ENCODE measurements at places on chromosomes 2 and 18. TPM values are rescaled to one million over a fixed set of nuclear protein-coding genes. Genes with fewer than 3 reads are reported as not detected.

Gene TEX44
- not detected for total RNA-seq

Gene TRIM54
- not detected for total RNA-seq

DNA sequence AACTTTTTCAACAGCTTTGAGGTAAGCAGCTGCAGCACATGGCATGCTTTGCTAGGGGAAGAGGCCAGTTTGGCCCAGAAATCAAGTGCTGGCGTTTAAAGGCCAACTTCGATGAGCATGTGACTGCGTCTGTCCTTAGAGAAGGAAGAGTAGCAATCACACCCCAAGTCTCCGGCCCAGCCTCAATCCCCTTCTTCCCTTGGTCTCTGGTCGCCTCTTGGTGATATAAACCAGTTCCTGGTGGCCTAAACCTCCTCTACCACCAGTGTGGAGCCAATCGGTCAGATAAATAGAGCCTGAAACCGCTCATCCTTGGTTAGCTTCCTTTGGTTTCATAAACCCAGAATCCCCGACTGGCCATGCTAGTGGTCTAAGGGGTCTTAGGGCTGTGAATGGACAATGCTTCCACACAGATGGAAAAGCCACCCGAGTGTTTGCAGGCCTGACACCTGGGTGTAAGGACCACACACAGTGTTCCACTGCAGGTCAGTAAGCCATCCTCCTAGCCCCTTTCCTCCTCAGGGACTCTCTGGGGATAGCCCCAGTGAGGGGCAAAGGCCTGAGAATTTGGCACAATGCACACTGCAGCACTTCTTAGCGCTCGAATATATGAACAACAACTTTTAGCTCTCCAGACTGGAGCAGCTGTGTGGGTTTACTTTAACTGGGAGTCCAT is 23.0 kb upstream of the COX7A2L start:
- no peak for DNase-seq

DNA sequence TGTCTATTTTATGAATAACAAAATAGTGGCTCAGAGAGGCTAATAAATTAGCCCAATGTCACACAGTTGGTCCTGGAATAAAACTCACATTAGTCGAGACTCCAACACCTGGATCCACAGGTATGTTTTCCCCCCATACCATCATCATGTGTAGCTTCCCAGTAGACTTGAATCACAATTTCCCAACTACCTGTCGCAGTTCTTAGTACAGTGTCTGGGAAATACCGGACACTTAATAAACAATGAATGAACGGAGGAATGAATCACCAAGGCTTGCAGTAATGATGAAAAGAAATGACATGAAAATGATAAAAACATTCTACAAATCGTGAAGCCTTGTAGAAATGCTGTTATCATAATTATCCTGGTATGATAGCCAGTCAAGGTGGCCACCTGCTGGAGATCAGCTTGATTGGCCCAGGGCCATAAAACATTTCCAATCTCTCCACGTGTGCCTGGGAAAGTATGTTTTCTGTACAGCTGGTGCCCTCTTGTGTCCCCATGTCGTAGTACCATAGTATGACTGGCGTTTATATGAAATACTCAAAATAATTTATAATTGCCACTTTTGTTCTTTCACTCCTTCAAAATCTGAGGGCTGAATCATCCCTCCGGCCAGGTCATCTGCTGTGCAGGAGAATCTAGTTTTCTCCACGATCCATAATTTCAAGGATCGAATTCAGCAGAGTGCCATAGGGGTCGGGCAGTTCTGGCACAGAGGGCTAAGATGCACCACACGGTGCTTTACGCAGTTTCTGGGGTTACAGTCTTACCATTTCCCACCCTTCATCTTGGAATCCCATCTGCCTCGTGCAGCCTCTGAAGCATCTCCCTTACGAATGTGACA is 95.4 kb downstream of the LAMA1 start:
- no peak for DNase-seq

Gene NYAP2
- not detected for total RNA-seq

DNA sequence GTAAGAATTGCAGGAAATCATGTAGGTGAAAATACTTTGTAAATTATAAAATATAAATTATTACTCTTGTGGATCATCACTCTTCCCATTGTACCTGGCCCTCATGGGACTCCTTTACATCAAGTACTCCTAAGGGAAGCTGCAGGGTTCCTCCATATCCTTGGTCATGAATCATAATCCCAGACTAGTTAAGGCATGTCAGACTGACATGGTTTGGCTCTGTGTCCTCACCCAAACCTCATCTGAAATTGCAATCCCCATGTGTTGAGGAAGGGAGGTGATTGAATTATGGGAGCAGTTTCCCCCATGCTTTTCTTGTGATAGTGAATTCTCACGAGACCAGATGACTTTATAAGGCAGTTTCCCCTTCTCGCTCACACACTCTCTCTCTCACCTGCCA is 77.1 kb downstream of the CMPK2 start:
- DNase-seq = no peak

Gene CEP192
- total RNA-seq = 7.3 TPM

Gene NEURL3
- not detected for total RNA-seq

GRCh38 chr2:112001136-112001715 is 53.8 kb upstream of the TMEM87B start:
- no peak for DNase-seq

GRCh38 chr2:189127756-189128155 is 51.8 kb downstream of the COL5A2 start:
- no peak for DNase-seq

DNA sequence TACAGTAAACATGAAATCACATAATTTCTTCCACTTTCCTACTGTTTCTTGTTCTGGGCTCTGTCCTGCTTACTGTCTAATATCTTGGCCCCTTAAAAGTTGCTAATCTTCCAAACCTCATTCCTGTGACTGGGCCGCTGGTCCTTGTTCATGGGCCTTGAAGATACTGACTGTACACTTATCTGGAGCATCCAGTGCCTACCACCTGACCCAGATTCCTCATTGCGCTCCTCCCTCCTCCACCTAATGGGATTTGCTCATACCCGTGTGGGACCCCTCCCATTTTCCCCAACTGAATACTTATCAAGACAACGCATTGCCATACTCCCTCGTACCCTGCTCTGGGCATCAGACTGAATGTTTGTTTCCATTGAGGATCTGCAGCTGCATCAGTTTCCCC is 6.1 kb upstream of the IL37 start:
- DNase-seq = no peak

Gene IL1RL1
- 0.45 TPM for total RNA-seq

GRCh38 chr2:23404426-23404825 is 19.4 kb downstream of the KLHL29 start:
- DNase-seq = no peak

DNA sequence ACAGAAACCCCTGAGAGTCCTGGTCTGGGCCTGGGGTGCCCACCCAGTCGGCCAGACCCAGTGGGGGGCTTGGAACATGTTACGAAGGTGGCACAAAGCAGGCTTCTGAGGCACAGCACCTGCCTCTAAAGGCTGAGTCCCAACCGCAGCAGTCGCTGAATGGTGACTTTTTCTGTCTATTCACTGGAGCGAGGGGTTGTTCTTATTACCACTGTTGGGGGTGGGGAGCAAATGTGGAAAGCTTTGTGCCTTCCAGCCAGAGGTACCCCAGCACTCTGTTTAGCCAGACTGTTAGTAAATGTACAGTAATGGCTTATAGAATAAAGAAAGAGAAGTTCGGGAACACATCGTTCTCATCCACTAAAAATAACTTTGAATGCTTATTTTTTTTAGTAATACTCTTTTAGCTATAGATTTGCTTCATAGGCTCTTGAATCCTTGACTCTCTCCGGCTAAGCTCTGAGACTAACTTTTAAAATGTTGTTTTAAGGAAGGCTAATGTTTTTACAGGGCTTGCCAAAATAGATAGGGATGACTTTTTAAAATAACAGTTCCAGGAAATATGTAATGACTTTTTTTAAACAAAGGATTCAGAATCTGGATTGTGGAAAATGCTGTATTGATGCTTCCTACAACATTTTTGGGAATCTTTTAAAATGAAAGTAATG is 23.4 kb upstream of the PTPN2 start:
- no peak for DNase-seq

GRCh38 chr2:64141674-64142405 is 2.4 kb downstream of the PELI1 start:
- no peak for DNase-seq

DNA sequence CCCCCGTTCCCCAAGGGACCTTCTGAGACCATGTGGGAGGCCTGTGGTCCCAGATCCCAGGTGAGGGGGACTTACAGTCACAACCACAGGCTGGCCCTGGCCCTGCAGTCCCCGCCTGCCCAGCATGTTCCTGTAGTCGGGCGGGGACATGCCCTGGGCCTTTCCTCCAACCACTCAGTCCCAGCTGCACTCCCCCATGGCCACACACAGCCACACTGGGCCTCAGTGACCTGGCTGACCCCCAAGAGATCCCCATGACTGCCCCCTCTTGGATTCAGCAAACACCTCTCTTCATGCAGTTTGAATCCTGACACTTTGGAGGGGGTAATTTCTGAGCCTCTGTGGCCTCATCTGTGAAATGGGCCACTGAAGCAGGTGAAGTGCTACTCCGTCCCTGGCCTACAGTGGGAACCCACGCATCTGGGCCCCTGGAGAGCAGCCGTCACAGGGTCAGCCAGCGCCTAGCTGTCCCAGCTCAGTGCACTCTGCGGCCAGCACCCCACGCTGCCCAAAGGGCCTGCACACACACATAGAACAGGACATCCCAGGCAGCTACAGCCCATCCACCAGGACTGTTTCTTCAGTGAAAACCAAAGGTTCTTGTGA is 12.7 kb upstream of the ARHGEF4 start:
- no peak for DNase-seq

- DNase-seq = no peak
These were observed 785.0 kb downstream of the CNTNAP5 start for GRCh38 chr2:124810132-124810531.

GRCh38 chr2:19538411-19538963 is 180.1 kb upstream of the OSR1 start:
- no peak for DNase-seq

DNA sequence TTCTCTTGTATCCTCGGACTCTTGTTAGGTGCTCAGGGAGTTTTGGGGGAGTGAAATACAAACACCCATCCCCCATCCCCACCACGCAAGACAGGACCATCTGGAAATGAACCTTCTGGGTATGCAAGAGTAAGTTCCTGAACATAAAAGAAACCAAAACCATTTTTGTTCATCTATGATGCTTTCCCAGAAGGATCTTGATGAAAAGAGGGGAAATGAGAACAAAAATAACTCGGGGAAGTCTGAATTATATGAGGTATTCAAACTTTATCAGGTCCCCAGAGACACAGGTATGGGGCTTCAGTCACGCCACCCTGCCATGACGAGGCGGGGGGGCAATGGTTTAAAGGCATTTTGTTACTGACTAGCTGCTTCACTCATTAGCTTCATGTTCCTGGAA is 68.6 kb upstream of the DNMT3A start:
- no peak for DNase-seq

DNA sequence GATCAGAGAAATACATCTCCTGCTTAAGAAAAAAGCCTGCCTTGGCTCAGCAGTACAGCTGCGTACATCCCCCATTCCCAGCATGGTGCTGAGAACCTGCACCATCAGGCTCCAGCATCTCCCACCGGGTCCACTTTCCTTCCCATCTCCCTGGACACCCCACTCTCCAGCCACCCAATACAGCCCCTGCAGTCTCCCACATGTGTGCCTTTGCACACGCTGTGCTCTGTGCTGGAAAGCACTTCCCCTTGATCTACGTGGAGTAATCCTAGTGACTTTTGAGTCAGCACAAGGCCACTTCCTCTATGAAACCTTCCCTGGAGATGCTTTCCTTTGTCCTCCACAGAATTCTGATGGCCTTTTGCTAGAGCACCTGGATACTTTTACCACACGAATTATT is 17.0 kb downstream of the STAT1 start:
- DNase-seq = no peak

Gene BCL11A
- total RNA-seq = 38.4 TPM

- no peak for DNase-seq
These were observed 121.2 kb downstream of the EPB41L3 start for GRCh38 chr18:5422626-5423025.

DNA sequence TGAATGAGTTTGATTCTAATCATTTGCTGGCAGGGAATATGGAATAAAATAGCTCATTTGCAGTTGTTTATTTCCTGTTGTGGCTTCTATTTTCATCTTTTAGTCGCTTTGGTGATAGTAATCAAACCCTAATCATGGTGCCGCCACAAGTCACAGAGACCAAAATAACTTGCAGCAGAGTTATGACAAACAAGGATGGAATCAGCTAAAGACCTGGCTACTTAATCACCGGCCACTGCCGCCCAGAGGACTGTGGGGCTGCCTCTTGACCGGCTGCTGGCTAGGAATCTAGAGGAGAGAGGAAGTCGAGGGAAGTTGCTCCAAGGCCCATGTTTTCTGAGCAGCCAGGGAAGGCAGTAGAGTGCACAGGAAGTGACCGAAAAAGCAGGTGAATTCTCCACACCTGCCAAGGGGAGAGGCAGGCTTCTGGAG is 5.1 kb upstream of the SMAD7 start:
- DNase-seq = no peak

DNA sequence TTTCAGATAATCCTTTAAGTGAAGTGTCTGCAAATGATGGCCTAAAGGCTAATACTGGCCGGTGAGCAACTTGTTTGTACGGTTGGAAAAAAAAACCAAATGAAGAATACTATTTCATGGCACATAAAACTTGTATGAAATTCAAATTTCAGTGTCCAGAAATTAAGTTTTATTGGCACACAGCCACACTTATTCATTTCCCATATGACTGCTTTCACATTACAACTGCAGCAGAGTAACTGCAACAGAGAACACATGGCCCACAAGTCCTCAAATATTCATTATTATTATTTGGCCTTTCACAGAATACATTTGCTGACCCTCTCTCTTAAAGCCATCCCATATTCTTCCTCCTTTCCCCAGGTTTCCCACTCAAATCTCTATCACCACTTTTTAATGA is 1268.6 kb downstream of the LRP1B start:
- no peak for DNase-seq

GRCh38 chr2:126810001-126810400 is 88.7 kb upstream of the TEX51 start:
- no peak for DNase-seq

GRCh38 chr2:169237286-169237685 is 125.0 kb downstream of the LRP2 start:
- no peak for DNase-seq

DNA sequence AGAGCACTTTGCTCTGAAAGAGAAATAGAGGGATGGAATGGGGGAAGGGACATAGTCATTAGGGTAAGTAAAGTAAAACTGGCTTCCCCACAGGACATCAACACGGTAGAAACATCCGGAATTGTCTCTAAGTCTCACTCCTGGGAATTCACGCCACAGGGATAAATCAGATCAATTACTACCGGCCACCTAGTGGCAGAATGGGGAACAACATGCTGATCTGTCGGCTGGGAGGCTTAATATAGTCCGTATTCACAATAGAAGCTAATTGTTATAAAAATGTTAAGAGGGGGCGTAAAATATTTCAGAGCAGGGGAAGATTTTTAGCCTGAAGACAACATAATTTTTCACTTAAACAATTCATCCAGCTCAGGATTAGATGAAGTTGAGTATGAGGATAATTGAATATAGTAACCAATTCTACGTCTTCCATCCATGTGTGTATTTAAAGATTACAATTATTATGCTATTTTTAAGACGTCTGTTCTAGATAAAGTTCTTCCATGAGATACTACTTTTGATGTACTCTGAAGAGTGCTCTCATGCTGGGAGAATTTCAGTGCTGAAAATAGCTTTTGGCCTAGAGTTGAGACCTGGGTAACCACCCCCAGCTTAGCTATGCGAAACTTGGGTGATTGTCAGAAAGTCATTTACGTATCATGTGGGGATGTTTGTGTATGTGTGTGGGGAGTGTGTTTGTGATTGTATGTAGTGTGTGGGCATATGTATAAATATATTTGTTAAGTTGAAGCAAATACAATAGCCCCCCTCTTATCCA is 65.7 kb downstream of the LRRTM1 start:
- no peak for DNase-seq

Gene CAMKMT
- 8.8 TPM for total RNA-seq

Gene ANO7
- not detected for total RNA-seq

Measured in esophagus squamous epithelium (tissue), 5 donors.